ENCODE measurements at places on chromosomes 3 and 15.

GRCh38 chr15:48426044-48426443, 94.8 kb downstream of the DUT start:
- ATAC-seq, result no peak

- ATAC-seq, result no peak
Observed at GRCh38 chr15:91793771-91794170, 59.7 kb upstream of the SLCO3A1 start.

- peak; percentile 90 for ATAC-seq
Observed at GRCh38 chr15:42457445-42458442, 33.2 kb downstream of the ZNF106 start.

DNA sequence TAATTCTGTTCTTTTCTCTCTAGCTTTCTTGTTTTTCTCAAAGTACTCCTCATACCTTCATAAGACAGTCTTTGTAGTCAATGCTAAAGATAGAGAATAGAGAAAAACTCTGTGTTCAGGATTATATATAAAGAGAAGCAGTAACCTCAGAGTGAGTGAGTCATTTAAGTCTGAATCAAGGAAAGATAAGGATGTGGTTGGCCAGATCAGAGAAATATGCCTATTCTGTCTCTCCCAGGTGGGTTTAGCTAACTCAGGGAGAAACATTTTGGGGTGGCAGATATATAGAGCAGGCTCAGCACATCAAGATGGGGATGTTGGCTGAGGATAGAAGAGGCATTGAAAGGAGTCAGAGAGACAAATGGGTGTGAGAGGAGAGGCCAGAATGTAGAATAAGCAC, 31.4 kb downstream of the GTF2E1 start:
- ATAC-seq, result no peak

DNA sequence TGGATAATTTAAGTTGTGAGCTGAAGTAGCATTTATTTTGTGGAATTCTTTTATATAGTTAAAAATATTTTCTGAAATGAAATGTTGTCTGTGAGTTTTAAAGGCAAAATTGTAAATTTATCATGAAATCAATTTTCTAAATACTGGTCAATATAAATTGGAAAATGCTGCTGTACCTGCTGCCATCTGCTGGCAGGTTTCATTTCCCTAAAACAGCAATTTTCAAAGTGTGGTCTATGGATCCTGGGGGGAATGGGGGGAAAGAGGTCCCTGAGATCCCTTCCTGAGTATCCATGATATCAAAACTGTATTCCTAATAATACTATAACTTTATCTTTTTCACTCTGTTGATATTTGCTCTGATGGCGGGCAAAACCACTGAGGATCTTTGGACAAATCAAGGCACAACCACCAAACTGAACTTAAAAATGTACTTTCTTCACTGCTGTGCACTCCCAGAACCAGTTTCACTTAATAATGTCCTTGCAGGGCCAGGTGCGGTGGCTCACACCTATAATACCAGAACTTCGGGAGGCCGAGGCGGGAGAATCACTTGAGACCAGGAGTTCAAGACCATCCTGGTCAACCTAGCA, 17.2 kb upstream of the CCR4 start:
- ATAC-seq, result no peak

- no peak for ATAC-seq
Observed at GRCh38 chr3:180306155-180306554, 269.4 kb upstream of the PEX5L start.

GRCh38 chr15:80473286-80474223, 69.4 kb downstream of the ARNT2 start:
- no peak for ATAC-seq

DNA sequence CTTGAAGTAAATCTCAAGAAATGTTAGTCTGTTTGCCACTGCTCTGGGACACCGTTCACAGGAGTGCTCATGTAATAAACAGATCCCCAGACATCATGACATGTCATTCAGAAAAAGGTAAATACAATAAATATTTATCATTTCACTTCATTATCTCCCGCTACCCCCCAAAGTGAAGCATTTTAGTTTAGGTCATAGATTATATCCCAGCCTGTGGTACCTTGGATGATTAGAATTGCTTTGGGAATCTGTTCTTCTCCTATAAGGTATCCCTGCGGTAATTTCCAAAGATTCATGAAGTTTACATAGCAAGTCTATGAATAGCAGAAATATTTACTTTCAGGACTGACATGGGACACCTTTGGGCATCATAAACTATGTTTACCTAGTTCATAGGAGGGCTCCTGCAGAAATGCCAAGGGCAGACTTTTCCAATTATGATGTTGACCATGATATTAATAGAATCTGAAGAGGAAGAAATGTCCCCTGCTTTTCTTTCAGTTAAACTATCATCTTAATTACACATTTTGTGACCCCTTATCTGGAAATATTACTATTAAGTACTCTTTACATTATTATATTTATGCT, 268.0 kb downstream of the NAALADL2 start:
- ATAC-seq, result no peak

DNA sequence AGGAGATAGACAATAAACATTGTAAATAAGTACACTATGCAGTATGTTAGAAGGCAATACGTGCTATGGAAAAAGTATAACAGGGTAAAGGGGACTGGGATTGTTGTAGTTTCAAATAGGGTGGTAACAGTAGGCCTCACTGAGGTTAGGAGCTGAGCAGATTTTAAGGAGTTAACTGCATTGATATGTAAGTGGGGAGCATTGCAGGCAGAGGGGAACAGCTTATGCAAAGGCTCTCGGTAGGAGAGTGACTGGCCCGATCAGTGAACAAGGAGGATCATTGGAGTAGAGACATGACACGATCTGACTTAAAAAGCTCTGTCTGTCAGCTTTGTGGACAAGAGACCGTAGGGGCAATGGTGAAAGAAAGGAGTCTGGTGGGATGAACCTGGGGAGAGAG, 46.8 kb downstream of the PCCB start:
- ATAC-seq, result no peak

- ATAC-seq, result peak; percentile 49
Observed at GRCh38 chr3:46372492-46373359, 2.0 kb downstream of the CCR5 start.

DNA sequence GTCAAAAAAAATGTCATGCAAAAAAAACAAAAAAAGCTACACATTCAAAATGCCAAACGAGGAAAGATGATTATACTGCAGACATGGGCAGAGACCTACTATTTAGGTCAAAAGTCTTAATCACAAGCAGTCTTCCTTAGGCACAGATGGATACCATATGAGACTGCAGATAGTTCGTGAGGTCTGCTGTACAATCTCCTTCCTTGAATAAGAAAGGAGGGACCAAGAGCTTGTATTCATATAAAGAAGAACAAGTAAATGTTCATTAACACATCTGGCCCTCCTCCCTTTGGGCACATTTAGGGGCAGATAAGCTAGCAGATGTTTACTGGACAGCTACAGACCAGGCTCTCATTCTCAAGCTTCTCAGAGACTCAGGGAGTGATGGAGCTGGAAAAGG, 45.3 kb downstream of the ANXA2 start:
- ATAC-seq, result no peak

DNA sequence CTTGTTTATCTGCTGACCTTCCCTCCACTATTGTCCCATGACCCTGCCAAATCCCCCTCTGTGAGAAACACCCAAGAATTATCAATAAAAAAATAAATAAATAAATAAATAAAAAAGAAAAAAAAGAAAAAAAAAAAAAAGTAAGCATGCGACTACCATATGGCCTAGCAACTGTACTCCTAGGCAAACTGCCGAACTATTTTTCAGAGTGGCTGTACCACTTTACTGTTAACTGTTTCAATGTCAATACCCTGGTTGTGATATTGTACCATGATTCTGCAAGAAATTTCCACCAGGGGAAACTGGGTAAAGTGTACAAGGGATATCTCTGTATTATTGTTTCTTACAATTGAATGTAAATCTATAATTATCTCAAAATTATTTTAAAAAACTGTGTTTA, 41.3 kb upstream of the MAP4 start:
- peak; percentile 54 for ATAC-seq

GRCh38 chr15:58139989-58140522, 1.9 kb downstream of the AQP9 start:
- no peak for ATAC-seq

DNA sequence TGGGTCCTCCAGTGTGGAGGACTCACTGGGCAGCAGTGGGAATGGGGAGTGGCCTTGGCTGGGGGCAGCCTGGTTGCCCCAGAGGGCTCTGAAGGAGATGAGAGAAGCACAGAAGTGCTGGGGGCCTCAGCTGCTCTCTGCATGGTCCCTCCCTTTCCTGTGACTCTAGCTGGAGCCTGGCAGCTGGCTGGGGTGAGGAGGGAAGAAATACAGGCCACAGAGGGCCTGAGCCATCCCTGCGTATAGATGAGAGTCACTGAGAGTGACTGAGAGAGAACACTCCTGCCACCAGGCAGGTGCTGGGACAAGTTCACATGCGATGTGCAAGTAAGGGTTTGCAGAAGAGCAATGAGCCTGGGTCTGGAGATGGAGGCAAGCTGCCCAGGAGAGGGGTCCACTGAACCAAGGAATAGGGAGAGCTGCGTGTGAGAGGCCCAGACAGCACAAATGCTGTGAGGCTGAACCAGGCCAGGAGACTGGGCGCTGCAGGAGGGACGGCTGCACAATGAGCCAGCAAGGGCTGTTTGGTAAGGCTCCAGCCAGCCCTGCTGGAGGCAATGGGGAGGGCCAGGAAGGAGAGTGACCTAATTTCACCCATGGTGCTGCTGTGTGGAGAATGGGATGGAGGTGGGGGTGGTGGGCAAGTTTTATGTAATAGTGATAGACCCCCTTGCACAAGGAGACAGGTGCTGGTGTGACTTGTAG, 87.2 kb downstream of the CLSTN2 start:
- no peak for ATAC-seq

- ATAC-seq, result no peak
Observed at GRCh38 chr15:41967506-41968206, 4.7 kb downstream of the EHD4 start.

- no peak for ATAC-seq
Observed at GRCh38 chr15:96344060-96344705, 13.7 kb downstream of the NR2F2 start.

GRCh38 chr3:127628788-127629466, at the start of gene PODXL2:
PODXL2 (plus strand) TSS chr3:127629185; CDS start chr3:127629220, 35 bp downstream.
- ATAC-seq, result peak; percentile 92

GRCh38 chr3:58296269-58296668, 9.8 kb upstream of the RPP14 start:
- no peak for ATAC-seq

GRCh38 chr3:112013784-112014143, 15.0 kb downstream of the TAGLN3 start:
- no peak for ATAC-seq

GRCh38 chr3:16255326-16255725, 9.4 kb downstream of the DPH3 start:
- no peak for ATAC-seq

DNA sequence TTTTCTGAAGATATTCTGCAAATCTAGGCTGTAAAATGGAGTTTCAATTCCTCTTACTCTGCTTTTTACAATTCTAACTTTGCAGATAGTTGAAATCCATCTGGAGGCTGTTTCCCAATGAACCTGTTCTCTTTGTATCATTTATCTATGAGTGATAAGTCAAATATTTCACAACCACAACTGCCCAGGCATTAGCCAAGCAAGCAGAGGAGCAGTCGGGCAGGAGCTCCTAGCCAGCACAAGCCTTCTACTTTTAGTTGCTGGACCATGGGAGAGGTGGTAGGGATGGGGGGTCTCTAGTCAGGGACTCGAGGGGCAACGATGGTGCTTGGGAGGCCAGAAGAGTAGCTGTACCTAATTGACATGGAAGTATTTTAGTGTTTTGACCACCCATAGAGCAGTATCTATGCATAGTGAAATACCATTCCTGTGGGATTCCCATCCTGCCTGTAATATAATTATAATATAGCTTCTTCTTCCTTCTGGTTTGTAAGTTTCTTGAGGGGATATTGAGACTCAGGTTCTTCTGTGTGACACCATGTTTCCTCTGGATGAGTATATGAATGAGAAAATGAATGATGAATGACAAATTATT, 353.5 kb upstream of the IL12A start:
- no peak for ATAC-seq

- peak; percentile 80 for ATAC-seq
Observed at GRCh38 chr3:196968233-196969133, at the start of gene PIGZ. PIGZ (minus strand) TSS chr3:196968833; CDS start chr3:196952031, 16,802 bp downstream.

DNA sequence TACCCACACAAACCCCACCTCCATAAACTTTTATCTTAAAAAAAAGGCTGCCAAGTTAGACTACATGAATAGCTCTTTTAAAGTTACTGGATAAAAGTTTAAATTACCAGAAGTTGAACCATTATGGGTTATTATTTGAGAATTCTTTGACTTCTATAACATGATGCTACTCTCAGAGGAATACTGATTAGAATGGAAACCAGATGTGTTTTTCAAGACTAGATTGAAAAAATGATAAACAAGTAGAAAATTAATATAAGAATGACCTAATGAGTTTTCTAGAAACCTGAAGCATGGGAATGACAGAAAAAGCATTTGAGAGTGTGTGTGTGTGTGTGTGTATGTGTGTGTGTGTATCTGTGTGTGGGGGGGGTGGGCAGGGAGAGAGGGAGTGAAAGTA, 12.4 kb upstream of the FGF7 start:
- ATAC-seq, result no peak

GRCh38 chr15:99438224-99438585, 127.6 kb upstream of the MEF2A start:
- ATAC-seq, result no peak

DNA sequence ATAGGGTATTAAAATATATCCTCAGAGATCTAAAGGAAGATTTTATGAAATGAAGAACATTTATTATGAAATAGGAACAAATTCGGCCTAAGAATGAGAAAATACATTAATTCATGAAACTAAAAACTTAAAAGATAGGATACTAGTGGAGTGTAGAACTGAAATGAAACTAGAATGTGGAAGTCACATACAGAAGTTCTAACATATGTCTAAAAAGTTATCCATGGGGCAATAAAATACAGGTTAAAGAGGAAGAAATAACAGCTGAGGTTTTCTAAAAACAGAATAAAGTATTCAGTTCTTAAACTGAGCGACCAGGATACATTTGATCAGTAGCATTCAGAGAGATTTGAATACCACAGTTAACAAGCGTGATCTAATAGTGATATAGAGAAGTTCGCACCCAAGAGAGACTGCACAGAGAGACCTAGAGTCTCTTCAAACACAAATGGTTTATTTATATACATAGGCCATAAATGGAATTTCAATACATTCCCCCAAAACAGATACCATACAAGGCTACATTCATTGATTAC, 85.9 kb downstream of the FEZF2 start:
- ATAC-seq, result no peak

- ATAC-seq, result no peak
Observed at GRCh38 chr3:39965997-39966396, 156.6 kb downstream of the MYRIP start.

- no peak for ATAC-seq
Observed at GRCh38 chr3:125437631-125438435, 62.7 kb upstream of the ZNF148 start.

DNA sequence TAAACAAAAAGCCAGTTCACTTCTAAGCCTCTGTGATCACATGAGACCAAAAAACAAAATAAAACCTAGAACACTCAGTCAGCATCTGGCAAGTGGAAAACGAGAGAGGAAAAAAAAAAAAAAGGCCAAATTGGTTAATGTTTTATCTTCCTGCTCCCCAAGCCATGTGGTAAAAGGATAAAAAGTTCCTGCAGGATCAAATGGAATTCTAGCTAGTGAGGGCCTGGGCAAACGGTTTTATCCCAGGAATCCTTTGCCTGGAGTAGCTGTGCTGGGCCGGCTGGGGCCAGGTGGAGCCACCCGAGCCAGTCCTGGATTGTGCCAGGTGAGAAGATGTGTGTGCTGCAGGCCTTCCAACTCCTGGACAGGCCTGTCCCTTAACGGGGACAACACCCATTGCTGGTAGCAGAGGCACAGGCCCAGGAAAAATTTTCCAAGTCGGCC, 13.2 kb downstream of the SMAD6 start:
- ATAC-seq, result no peak

GRCh38 chr15:100790786-100791265, 88.8 kb upstream of the ALDH1A3 start:
- no peak for ATAC-seq

All from motor neuron (in vitro differentiated cells).